ENCODE measurements at places on chromosomes 3 and 15.

DNA sequence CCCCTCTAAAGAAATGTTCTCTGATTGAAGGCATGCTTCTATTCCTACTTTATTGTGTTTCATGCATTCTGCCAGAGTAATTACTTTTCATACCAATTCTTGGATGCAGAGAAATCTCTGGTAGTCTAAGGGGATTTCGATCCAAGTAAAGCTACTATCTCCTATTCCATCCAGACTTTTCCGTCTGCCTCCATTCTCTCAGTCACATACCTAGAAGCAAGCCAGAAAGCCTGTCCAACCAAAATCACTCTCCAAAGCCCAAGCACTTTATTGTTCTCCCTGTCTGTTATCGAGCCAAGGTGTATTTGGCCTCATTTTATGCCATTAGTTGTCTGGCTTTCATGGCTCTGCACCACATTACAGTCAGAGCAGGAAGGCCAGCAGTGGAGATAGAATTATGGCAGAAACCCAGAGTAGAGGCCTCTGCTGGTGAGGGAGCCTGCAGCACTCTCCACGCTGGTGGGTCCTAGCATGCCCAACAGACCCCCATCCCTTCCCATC is 95.9 kb downstream of the SLC49A4 start:
- DNase-seq, result no peak

- DNase-seq, result peak; percentile 76
Observed at GRCh38 chr3:24145981-24146822, 201.1 kb downstream of the NR1D2 start.

DNA sequence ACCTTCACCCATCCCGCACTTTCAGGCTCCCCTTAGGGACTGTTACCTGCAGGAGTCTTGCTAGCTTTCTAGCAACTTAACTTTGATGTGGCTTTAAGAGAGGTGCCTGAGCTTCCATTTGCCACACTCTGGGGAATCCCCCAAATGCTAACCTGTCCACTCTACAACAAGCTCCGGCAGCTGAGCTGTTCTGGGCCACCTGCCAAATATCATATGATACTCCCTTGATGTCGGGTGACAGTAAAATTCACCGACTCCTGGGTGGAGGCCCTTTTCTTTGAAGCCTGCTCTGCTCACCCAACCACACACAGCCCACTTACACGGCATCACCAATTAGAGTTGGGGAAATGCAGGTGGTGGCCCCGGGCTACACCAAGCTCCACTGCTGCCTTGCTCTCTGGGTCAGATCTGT is 38.0 kb upstream of the XCR1 start:
- DNase-seq, result peak; percentile 73

DNA sequence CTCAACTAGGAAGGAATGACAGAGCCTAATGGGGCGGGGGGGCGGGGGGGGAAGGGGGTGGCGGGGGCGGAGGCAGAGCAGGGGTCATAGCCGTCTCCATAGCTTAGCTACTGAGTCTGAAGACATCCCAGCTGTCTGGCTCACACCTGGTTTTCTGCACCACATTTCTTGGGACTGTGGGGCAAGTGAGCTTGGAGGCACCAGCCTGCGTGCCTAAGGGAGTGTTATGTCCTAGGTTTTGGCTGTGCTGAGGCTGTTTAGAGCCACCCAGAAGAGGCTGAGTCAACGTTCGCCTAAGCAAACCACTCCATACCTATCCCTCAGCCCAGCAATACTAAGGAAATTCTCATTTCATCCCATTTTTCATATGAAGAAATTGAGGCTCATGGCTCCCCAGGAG is 1.4 kb downstream of the IL17RD start:
- DNase-seq, result no peak

DNA sequence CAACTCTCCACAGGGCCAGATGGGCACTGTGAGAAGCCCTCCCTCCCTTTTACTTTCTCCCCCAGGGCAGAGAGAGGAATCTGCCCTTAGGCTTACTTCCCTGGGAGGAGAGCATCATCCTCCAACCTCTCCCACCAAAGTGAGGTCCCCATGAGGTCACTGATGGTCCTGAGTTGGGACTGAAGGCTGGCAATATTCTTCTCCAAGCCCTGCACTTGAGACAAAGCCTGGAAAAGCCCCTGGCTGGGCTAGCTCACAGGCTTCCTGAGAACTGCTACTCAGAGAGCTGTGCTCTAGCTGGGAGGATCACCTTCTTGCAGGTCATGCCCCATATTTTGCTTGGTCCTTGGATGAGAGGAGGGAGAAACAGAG is 110.0 kb upstream of the MEF2A start:
- DNase-seq, result no peak

- DNase-seq, result peak; percentile 26
Observed at GRCh38 chr15:49902685-49903501, 216.1 kb downstream of the ATP8B4 start.

DNA sequence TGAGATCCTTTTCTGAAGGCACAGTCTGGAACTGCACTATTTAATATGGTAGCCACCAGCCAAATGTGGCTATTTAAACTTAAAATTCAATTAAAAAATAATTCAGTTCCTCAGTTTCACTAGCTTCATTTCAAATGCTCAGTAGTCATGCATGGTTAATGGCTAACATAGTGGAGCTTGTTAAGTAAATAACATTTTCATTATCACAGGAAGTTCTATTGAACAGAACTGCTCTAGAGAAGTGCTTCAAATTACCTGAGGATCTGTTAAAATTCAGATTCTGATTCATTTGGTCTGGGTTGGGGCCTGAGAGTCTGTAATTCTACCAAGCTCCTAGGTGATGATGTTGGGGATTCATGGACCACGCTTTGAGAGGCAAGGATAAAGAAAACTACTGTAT is 109.6 kb upstream of the THRB start:
- DNase-seq, result no peak

- no peak for DNase-seq
Observed at GRCh38 chr3:21860082-21860475, 109.1 kb upstream of the ZNF385D start.

DNA sequence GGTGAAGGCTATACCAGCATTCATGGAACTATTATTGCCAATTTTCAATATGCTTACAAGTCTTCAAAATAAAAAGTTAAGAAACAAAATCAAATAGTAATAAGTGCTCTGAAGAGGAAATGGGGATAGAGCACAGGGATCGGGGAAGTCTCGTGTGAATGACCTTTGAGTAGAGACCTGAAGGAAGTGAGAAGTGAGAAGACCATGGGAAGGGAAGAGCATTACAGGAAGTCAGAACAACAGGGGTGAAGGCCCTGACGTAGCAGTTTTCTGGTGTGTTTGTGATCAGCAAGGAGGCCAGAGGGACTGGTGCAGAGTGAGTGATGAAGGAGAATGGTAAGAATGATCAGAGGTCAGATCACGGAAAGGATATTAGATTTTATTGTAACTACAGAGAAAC is 48.1 kb downstream of the STAC start:
- DNase-seq, result no peak

DNA sequence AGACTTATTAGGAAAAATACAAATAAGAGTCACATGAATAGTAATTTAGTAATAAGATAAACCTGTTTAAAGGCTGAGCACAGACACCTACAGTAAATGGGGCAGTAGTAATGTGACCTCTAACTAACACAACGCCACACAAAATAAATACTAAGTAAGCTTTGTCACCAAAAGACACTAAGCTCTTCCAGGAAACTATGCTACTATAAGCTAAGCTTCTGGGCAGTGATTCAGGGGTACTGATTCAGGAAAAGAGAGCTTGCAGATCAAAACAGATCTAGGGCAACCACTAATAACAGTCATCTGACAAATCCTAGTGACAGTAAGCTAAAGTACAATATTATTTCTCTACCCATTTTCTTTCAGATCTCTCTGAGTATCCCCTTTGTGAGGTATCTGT is 68.8 kb downstream of the PLOD2 start:
- DNase-seq, result no peak

- DNase-seq, result peak; percentile 38
Observed at GRCh38 chr3:87437765-87438164, 161.4 kb upstream of the POU1F1 start.

DNA sequence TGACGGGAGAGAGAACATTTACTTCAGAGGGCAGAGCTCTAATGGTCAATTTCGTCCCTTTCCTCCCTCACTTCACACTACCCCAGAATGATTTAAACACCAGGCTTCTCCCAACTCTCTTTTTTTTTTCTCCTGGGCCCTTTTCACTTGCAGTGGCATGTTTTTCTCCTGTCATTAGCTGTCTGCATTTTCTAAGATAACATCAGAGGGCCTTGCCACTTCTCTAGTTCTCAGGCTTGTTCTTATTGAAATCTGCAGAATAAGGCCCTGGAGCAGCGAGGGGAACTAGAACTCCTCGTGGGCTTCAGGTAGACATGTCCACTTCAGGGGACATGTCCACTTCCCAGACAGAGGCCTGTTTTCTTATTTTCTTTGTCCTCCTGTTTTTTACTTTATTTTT is 514.4 kb upstream of the TBL1XR1 start:
- DNase-seq, result no peak

GRCh38 chr15:79028411-79028964 is 62.1 kb downstream of the RASGRF1 start:
- DNase-seq, result peak; percentile 70

- no peak for DNase-seq
Observed at GRCh38 chr3:34889641-34890040, 749.7 kb upstream of the ARPP21 start.

DNA sequence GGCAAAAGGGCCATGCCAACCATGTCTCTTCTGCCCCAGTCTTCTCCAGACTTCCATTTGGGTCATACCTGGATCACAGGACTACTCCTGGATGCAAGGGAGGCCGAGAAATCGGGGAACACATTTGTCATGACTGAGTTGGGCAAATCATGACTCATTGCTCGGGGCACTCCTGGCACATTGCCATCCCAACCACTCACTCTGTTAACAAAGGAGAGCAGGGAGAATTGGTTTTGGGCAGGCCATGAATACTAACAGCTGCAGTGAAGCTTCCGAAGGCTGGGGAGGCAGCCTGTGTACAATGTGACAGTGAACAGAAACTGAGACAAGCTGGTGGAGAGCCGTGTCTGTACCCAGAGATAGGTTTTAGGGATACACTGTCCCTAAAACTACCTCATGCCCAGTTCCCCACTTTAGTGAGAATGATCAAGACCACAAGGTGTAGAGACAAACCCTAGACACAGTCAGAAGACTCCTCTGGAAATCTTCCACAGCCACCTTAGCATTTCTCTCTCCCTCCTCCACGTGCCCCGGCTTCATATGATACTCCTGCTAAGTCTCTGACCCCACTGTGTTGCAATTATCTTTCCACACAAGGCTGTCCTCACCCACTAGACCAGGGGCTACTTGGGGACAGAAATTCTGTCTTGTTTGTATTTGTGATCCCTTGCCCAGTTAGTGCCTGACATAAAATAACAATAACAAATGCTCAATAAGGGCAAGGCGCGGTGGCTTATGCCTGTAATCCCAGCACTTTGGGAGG is 10.5 kb upstream of the BUB1B start:
- DNase-seq, result peak; percentile 96

DNA sequence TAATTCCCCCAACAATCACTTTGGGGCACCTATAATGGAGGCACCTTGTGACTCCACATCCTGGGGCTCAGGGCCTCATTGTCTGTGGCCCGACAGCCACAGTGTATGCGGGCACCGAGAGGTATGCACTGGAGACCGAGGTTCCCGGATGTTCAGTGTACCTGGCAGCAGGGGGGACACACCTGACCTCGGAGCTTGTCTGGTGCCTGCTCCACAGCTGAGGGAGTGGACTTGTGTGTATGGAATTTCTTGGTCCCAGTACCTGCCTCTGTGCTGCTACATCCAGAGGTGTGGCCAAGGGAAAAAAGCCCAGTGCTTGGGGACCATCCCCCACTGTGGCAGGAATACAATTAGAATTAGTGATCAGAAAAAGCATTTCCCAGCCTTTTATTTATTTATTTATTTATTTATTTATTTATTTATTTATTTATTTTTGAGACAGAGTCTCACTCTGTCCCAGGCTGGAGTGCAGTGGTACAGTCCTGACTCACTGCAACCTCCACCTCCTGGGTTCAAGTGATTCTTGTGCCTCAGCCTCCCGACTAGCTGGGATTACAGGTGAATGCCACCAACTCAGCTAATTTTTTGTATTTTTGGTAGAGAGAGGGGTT is 8.8 kb upstream of the AEN start:
- DNase-seq, result no peak

DNA sequence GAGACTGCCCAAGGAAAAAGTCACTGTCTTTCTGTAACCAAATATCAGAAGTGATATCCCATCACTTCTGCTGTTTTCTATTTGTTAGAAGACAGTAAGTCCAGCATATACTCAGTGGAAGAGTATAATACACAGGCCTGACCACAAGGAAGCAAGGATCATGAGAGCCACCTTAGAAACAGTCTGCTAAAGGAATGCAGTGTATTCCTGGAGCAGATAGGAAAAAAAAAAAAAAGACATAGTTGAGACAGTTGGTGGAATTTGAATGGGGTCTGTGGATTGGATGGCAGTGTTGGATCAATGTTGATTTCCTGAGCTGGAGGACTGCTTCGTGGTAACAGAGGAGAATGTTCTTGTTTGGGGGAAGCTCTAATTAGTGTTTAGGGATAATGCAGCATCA is 26.5 kb upstream of the FBXL2 start:
- no peak for DNase-seq

GRCh38 chr3:145333931-145334330 is 827.1 kb downstream of the PLOD2 start:
- DNase-seq, result no peak

GRCh38 chr3:67012564-67012963 is 14.5 kb downstream of the KBTBD8 start:
- no peak for DNase-seq

- no peak for DNase-seq
Observed at GRCh38 chr3:142890592-142890991, 1.7 kb upstream of the PCOLCE2 start.

GRCh38 chr3:116198087-116198486 is 247.2 kb downstream of the LSAMP start:
- DNase-seq, result no peak

DNA sequence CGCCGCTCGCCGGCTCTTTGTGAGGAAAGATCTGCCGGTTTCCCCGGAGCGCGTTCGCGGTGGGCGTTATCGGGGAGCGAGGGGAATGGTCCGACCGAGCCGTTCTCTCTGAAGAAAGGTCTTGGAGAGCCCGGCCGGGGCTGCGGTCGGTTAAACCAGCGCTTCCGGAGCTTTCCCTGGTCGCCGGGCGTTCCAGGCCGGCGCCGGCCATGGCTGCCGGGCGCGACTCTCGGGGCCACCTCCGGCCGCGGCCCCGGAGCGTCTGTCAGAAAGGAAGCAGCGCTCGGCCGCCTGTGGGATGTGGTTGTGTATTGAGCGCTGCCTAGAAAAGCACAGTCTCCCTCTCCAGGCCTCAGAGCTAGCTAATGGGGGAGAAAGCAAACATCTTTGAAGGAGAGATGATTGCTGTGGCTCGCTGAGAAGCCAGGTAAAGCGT is 731 bp downstream of the FYTTD1 start:
- peak; percentile 64 for DNase-seq

- no peak for DNase-seq
Observed at GRCh38 chr3:127848131-127849129, 26.1 kb upstream of the MGLL start.
